ENCODE measurements at places on chromosomes 3 and 15. TPM values are rescaled to one million over a fixed set of nuclear protein-coding genes. Genes with fewer than 3 reads are reported as not detected.

- DNase-seq: no peak
Observed at GRCh38 chr3:27508424-27508823, 24.2 kb upstream of the SLC4A7 start.

DNA sequence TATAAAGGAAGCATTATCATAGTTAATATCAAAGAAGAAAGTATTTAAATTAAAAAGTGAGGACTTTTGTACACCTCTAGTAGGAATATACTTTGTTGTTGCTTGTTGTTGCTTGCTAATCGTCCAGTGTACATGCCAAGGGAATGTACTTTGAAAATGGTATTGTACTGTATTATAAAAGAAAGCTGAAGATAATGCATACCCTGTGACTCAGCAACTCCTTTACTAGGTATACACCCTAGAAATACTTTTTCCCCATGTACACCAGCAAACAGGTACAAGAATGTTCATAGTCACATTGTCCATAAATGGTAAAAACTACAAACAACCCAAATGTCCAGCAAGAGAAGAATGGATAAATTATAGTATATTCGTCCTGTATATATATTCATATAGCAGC is 12.0 kb downstream of the TTBK2 start:
- no peak for DNase-seq

GRCh38 chr3:150737874-150738679 is 24.9 kb downstream of the SIAH2 start:
- DNase-seq: no peak

The GLCE gene
- total RNA-seq: 8.9 TPM

- peak; percentile 37 for DNase-seq
Observed at GRCh38 chr15:29066838-29067237, 181.1 kb downstream of the APBA2 start.

The ARGFX gene
- not detected for total RNA-seq

DNA sequence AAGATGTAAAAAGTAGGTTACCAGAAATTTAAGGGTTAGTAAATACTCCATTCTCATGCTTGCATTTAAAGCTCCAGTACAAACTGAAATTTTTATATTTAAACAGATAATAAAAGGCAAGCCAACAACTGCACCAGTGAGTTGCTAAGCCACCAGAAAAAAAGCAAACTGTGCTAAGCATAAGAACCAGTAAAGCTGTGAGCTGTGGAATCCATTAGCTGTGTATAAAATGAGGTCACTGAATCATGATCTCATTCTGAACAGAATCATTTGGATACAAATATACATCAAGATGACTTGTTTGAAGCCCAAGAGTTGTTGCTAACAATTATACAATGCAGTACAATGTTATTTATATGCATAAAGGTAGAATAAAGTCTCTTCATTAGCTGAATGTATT is 1312.2 kb downstream of the SI start:
- no peak for DNase-seq

The CTDSPL2 gene
- 16.0 TPM for total RNA-seq

- DNase-seq: no peak
Observed at GRCh38 chr15:78384651-78385050, 44.5 kb downstream of the CRABP1 start.

- DNase-seq: no peak
Observed at GRCh38 chr15:63918317-63918672, 84.5 kb upstream of the HERC1 start.

The SLC28A2 gene
- not detected for total RNA-seq

GRCh38 chr3:53129344-53129743 is 891 bp downstream of the RFT1 start:
- DNase-seq: no peak

The ETV5 gene
- total RNA-seq: 4.7 TPM

GRCh38 chr3:171757361-171758034 is 52.8 kb downstream of the PLD1 start:
- DNase-seq: no peak

GRCh38 chr3:190401963-190402362 is 14.0 kb downstream of the CLDN16 start:
- no peak for DNase-seq

The COLQ gene
- 1.7 TPM for total RNA-seq

The CACNA2D3 gene
- 33.7 TPM for total RNA-seq

DNA sequence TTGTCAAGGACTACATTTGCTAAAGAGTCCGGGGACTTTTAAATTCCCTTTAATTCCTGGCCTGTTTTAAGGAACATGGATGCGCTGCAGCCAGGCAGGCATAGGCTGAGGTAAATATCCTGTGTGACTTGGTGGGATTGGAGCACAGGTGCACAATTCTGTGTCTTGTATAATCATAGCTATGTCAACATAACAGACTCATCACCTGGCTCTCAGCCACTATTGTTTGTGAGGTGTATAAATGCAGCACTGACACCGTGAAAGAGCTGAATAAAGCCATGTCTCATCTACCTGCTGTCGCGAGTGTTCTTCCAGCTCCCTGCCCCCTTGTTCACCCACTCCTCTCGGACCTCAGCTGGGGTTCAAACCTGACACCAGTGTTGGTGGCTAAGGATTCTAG is 109.7 kb downstream of the MFSD1 start:
- no peak for DNase-seq

The SLC12A8 gene
- total RNA-seq: 0.19 TPM

The THPO gene
- total RNA-seq: 0.35 TPM

The DISP2 gene
- total RNA-seq: 3.9 TPM

All from Right ventricle myocardium inferior (tissue), 1 donor.